Mucosa of descending colon (tissue), 3 donors: ENCODE measurements at places on chromosomes 11 and 22.
A peak's percentile ranks its signal among the peaks of the same experiment; 100 is the strongest.

GRCh38 chr11:72625691-72626413 lies 48.4 kb downstream of the PDE2A start:
- no peak for DNase-seq

DNA sequence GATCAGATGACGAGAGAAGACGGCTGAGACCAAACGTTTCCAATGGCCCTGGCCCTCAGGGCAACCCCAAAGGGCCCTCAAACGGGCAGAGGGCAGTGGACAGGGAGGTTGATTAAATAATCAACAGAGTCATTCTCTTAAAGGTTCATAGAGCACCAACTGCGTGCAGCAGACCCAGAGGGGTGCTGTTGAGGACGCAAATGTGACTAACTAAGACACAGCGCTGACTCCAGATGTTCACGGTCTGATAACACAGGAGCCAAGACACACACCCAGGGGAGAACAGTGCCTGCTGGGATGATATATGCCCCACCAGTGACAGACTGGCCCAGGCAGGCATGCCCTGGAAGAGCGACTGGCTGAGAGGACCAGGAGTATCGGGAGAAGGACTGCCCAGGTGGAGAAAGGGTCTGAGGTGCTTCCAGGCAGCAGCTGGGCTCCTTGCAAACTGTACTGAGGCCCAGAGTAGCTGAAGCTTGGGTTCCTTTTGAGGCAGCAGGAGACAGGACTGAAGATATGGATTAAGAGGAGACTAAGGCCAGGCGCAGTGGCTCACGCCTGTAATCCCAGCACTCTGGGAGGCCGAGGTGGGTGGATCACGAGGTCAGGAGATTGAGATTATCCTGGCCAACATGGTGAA lies 7.7 kb downstream of the VWCE start:
- DNase-seq, result no peak

DNA sequence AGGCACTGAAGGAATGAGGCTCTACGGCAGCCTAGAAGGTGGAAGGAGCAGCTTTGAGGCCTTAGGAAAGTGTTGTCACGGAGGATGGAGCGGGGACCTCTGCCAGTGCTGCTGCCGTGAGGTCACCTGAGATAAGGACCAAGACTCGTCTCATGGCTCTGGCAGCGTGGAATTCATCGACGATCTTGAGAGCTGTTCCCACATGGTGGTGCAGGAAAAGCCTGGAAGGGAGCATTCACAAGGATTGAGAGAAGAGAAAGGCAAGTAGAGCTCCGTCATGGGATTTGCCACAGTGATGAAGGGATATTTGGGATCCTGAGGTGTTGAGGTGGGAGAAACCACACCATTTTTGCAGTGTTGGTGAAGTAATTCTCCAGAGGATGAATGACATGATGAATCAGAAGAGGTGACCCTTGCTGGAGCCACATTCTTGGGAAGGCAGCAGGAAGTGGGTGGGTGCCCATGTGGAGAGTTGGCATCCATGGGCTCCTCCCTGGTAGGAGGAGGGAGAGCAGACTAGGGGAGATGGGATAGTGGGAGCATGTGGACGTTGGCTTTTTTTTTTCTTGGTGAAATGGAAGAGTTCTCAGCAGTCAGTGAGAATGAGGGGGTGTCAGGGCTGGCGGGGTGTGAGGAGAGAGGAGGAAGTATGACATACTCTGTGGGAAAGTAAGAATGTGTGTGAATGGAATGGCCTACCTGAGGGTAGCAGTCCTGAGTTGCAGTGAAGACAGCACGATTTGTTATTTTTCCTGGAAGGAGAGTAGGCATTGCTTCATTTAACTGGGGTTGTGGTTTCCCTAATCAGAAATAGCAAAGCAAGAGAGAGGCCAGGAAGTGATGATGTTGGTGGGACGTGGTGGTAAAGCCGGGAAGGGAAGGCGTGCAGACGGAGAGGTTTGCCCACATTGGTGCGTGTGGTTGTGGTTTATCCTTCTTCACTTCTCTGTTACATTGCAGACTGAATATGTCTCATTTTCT lies 11.1 kb downstream of the PPP6R3 start:
- no peak for DNase-seq

- DNase-seq, result peak; percentile 85
These were observed 39.6 kb downstream of the ARRB1 start for GRCh38 chr11:75311858-75312288.

- no peak for DNase-seq
These were observed 20.6 kb downstream of the IGHMBP2 start for GRCh38 chr11:68924073-68924925.

- peak; percentile 78 for DNase-seq
These were observed 23.9 kb upstream of the TCF20 start for GRCh38 chr22:42294034-42294985.

- DNase-seq, result no peak
These were observed 2.1 kb upstream of the TCF20 start for GRCh38 chr22:42272431-42272999.

- no peak for DNase-seq
These were observed 18.0 kb downstream of the PTDSS2 start for GRCh38 chr11:468036-468435.
